SW480 (cell line): ENCODE measurements at places on chromosomes 6 and 20.
A peak's percentile ranks its signal among the peaks of the same experiment; 100 is the strongest.

DNA sequence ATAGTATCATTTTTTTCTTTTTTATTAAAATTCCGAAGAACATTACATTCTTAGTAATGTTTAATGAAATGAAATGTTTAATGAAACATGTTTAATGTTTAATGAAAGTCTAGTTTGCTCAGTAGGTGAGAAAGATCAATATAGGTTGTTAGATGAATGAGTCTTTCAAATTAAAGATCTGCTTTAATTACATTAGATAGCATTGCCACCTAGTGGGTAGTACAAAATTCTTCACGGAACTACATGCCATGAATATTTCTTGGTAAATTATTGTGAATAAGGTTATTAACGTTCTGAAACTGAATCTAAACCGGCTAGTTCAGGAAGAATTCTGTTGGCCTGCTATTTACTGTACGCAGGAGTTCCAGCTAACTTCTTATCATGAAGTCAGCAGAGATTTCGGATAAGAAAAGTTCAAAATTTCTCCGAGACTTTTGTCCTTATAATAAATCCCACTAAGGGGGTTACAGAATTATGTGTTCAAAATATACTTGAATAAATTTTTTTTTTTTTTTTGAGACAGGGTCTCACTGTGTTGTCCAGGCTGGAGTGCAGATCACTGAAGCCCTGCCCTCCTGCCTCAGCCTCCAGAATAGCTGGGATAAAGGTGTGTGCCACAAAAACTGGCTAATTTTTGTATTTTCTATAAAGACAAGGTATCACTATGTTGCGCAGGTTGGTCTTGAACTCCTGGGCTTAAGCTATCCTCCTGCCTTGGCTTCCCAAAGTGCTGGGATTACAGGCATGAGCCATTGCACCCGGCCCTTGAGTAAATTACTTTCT lies 7.9 kb upstream of the GMNN start:
- DNase-seq: peak; percentile 14

GRCh38 chr6:135176058-135176457 lies 5.0 kb upstream of the MYB start:
- no peak for DNase-seq

DNA sequence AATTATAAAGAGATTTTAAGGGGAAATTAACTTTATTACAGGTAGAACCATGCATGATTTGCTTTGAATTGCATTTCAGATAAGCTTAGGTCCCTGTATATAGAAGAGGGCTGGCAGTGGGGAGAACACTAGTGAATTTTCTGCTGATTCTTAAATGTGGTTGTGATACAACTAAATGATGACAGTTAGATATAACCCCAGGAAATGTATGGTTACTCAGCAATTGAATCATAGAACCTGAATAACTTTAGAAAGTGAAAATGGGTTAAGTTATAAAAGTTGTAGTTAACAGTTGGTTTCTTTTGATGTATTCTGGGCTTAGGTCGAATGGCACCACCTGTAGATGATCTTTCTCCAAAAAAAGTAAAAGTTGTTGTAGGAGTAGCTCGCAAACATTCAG lies 70.1 kb downstream of the PHF3 start:
- DNase-seq: no peak

DNA sequence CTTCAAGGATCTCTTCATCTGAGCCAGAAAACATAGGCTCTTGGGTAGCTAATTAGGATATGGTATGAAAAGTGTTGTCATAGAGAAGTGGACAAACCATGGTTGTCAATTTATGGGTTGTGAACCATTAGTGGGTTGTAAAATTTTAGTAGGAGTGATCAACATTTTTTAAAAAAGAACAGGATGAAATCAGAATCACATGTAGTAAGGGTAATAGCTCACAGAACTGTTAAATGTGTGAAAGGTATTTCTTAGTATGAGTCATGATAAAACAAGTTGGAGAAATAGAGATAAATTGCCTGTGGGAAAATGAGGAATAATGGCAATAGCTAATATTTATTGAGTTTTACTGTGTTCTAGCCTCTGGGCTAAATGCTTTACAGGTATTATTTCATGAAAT lies 113.4 kb downstream of the MAP3K4 start:
- DNase-seq: no peak

DNA sequence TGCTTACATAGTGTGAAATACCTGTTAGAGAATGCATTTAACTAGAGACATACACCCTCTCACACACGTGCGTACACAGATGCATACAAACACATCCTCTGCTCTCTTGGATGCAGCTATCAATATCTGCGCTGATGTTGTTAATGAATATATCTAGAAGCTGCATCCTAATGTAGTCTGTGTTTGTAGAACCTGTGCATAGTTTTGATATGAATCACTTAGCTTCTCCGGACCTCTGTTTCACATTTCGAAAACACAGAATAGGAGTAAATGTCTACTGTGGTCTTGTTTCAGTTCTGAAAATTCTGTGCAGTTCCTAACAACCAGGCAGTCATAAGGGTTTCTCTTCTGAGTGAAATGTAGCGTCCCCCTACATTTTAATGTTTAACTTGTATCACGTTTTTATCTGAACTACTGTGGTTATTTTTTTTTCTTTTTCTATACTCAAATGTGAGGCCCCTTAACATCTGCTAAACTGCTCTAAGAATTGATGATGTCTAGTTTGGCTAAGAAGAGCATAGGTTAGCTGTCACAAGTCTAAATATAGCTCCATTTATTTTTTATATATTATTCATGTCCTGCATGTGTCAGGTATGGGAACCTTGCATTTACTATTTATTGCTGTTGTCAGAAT lies 254.5 kb downstream of the TMEM242 start:
- peak; percentile 29 for DNase-seq

GRCh38 chr6:122953766-122954165 lies 42.3 kb upstream of the CLVS2 start:
- no peak for DNase-seq

DNA sequence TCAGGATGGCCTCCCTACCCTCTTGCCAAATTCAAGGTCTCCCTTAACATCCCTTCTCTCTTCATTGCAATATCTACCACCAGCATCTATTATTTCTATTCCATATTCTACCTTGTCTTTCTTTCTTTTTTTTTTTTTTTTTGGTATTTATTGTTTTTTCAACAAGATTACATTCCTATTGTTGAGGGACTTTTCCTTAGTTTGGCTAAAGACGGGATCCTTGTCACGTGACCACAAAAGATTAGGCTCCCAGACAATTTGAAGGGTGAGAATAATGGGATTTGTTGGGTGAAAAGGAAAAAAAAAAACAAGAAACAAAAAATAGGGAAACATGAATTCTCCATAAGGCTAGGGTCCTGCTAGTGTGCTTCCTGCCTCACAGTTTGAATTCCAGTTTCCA lies 124.3 kb upstream of the MCHR2 start:
- DNase-seq: no peak

DNA sequence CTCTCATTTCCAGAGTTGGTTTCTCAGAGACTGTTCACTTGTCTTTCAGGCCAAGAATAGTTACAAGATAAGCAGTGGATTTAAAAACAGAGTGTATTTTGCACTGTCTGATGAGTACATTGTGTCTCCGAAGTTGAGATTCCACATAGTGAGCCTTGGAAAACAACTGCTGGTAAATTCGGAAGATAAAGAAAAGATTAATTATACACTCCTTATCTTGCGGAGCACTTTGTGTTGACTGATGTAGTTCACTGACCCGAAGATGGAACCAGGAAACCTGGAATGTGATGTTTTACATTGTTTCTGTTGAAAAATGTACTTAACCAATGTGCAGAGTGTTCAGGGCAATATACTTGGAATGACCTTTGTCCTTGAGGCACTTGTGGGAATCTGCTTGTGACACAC lies 51.0 kb downstream of the ANKS1A start:
- DNase-seq: no peak

DNA sequence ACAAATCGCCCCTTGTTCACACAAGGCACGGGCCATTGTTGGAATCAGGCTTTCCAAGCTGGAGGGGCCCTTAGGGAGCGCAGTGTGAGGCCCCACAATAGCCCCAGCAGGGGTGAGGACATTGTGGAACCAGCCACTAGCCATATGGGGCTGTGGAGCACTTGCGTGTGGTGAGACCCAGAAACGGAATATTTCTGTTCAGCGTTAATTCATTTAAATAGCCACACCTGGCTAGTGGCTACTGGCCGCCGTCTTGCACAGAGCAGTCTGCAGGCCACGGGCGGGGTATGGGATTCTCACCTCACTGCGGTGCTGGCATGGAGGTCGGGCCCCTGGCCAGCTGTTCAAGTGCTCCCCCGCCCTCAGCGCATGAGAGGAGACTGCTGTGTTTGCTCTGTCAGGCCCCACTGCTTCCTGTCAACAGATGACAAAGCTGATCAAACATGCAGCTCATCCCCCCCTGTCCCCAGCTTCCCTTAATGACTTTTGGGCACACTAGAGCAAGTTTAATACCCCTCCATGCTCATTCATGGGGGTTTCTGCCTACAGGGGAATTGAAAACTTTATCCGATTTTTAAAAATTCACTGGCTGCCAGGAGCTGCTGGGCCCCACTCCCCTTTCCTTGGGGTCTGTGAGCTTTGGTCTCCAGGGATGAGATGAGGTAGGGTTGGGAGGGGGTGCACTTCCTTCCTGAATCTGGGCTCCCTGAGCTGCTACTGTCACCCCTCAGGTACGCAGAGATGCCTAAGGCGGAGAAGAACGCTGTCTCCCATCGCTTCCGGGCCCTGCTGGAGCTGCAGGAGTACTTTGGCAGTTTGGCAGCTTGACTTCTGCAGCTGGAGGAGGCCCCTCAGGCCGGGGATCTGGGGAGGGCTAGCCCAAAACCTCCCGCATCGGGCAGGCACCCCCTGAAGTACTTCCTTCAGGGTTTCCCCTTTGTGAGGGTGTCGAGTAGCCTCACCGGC lies 13.6 kb downstream of the ITPA start:
- DNase-seq: peak; percentile 72

- DNase-seq: no peak
Measured at GRCh38 chr6:79038061-79038460, 40.0 kb downstream of the PHIP start.
